ENCODE measurements at places on chromosomes 4 and X.

- no peaks in the 10 kb centered on the region for H3K36me3 ChIP-seq
- H3K4me3 ChIP-seq, result peak overlapping the region; percentile 93
- peaks cover 3% of the 10 kb centered on the region for H3K27me3 ChIP-seq
- no peak overlapping the region for H3K27ac ChIP-seq
- no peak for DNase-seq
Observed at GRCh38 chr4:139666735-139667281, 1.2 kb downstream of the MGST2 start.

DNA sequence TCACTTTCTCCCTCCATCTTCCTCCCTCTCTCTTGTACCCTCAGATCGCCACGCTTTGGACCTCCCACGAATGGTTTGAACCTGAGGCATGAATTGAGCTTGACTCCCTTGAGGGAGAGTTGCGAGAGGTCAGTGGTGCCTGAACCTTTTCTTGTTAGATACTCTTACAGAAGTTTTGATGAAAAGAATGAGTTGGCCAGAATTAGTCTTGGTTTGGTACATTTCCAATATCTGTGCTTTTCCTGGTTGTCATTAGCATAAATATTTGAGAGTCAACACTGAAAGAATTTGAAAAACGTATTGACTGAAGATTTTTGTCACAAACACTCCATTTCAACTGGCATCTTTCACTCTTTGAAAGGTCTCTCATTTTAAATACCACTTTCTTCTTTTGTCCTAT is 510.6 kb upstream of the DIPK2B start:
- H3K27me3 ChIP-seq, result no peaks in the 10 kb centered on the region
- peak overlapping the region; percentile 78 for H3K27ac ChIP-seq
- H3K4me1 ChIP-seq, result peaks cover 28% of the 10 kb centered on the region
- no peak for DNase-seq

DNA sequence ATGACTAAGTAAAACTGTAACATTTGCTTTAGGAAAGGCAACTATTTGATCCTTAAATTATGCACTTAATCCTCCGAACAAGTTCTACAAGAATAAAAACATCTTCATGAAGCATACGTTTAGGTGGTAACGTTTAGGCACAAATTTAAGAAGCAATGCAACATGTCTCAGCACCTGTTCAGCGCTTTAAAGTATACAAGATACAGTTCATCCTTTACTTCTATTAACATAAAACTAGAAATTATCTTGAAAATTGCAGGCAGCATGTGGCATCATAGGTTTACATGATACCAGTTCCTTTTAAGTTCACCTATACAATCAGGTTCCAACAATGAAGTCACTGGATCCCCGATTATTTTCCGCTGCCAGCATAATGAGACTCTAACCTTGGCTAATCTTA is 1.5 kb downstream of the PLA2G12A start:
- no peak overlapping the region for H3K4me3 ChIP-seq
- no peak overlapping the region for H3K27ac ChIP-seq
- H3K4me1 ChIP-seq, result peaks cover 6% of the 10 kb centered on the region
- no peaks in the 10 kb centered on the region for H3K27me3 ChIP-seq

GRCh38 chr4:44538534-44538933 is 89.9 kb upstream of the KCTD8 start:
- no peaks in the 10 kb centered on the region for H3K36me3 ChIP-seq
- H3K27ac ChIP-seq, result no peak overlapping the region
- no peak overlapping the region for H3K4me3 ChIP-seq
- DNase-seq, result no peak
- H3K27me3 ChIP-seq, result no peaks in the 10 kb centered on the region
- H3K4me1 ChIP-seq, result no peaks in the 10 kb centered on the region

- H3K36me3 ChIP-seq, result peaks cover 1% of the 10 kb centered on the region
- no peak for DNase-seq
- H3K4me1 ChIP-seq, result peaks cover 2% of the 10 kb centered on the region
- H3K4me3 ChIP-seq, result no peak overlapping the region
Observed at GRCh38 chr4:10381146-10381545, 76.1 kb downstream of the ZNF518B start.

GRCh38 chrX:20753076-20753475 is 486.4 kb upstream of the RPS6KA3 start:
- no peak for DNase-seq
- no peak overlapping the region for H3K27ac ChIP-seq
- no peaks in the 10 kb centered on the region for H3K4me1 ChIP-seq

GRCh38 chrX:151225843-151226242 is 49.5 kb downstream of the GPR50 start:
- no peaks in the 10 kb centered on the region for H3K36me3 ChIP-seq
- no peaks in the 10 kb centered on the region for H3K4me1 ChIP-seq
- DNase-seq, result no peak
- peaks cover 4% of the 10 kb centered on the region for H3K27me3 ChIP-seq
- no peak overlapping the region for H3K27ac ChIP-seq

GRCh38 chr4:21790438-21791029 is 158.0 kb downstream of the KCNIP4 start:
- H3K27ac ChIP-seq, result no peak overlapping the region
- H3K4me1 ChIP-seq, result no peaks in the 10 kb centered on the region
- H3K4me3 ChIP-seq, result no peak overlapping the region
- no peak for DNase-seq
- no peaks in the 10 kb centered on the region for H3K27me3 ChIP-seq
- H3K36me3 ChIP-seq, result no peaks in the 10 kb centered on the region

DNA sequence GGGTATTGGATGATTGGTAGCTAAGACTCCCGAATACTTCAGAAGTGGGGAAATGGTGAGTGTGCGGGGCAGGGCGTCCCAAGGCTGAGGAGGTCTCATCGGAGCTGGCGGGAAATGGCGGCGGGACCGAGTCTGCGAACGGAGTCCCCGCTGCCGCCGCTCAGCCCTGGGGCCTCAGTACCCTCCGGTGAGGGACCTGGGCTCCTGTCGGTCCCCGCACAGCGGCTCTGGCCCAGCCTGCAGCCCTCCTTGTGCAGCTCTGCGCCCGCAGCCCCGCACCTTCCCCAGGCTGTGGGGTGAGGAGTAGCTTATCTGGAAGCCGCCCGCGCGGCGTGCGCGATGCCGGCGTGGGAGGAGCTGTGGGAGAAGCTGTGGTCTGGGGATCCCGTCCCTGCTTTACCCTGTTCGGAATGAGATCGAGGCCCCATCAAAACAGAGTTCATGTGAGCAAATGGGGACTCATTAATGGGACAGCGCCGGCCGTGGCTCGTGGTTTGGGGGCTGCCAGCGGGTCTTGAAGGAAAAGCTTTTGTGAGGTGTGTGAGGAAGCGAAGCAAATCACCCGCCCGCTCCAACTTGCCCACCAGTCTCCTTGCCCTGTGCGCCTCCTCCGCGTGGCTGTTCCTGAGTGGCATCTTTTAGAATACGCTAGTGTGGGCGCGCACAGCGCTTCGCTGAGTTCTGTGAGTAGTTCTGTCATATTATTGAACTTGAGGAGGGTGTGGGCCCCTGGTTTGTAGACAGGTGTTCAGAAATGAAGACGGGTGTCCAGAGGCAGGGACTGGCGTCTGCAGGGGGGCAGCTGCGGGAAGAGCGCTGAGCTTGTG is 531 bp downstream of the ZNF141 start:
- peaks cover 18% of the 10 kb centered on the region for H3K4me1 ChIP-seq
- peak; percentile 19 for DNase-seq
- H3K27me3 ChIP-seq, result no peaks in the 10 kb centered on the region
- H3K27ac ChIP-seq, result peak overlapping the region; percentile 97
- peaks cover 28% of the 10 kb centered on the region for H3K36me3 ChIP-seq
- H3K4me3 ChIP-seq, result peak overlapping the region; percentile 98

DNA sequence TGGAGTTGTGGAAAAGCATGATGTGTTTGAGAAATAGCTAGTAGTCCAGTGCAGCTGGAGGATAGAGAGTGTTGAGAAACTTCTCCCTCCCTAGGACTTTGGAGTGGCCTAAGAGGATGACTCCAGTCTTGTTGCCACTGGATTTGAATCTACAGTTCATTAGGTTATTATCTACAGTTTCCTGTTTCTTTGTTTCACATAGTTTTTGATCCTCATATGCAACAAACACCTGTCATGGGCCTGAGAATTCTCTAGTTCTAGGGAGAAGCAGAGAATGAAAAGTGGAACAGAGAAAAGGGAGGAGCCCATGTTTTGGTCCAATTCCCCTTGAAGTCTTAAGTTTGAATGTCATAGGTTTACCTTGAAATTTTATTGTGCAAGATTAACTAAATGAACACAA is 73.6 kb upstream of the TBC1D9 start:
- peak overlapping the region; percentile 82 for H3K27ac ChIP-seq
- H3K4me1 ChIP-seq, result peaks cover 55% of the 10 kb centered on the region
- H3K36me3 ChIP-seq, result peaks cover 21% of the 10 kb centered on the region
- H3K27me3 ChIP-seq, result no peaks in the 10 kb centered on the region
- no peak for DNase-seq

DNA sequence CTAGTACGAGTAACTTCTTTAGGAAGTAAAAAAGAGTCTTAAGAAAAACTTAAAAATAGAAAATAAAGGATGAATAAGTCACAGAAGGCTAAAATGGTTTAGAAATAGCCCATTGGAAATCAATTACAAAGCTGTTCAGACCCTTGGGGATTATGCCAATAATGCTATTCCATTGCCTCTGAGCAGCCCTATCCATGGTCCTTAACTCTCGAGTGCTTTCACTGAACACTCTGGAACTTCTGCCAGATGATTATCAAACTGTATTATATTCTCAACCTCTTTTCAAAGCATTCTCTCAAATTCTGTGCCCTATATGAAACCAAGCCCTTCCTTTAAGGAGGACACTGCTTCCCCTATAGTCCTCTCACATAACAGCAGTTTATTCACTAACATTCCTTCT is 17.0 kb downstream of the SLC9B1 start:
- no peak for DNase-seq
- no peak overlapping the region for H3K4me3 ChIP-seq
- no peaks in the 10 kb centered on the region for H3K27me3 ChIP-seq
- H3K36me3 ChIP-seq, result peaks cover 24% of the 10 kb centered on the region
- H3K27ac ChIP-seq, result no peak overlapping the region

DNA sequence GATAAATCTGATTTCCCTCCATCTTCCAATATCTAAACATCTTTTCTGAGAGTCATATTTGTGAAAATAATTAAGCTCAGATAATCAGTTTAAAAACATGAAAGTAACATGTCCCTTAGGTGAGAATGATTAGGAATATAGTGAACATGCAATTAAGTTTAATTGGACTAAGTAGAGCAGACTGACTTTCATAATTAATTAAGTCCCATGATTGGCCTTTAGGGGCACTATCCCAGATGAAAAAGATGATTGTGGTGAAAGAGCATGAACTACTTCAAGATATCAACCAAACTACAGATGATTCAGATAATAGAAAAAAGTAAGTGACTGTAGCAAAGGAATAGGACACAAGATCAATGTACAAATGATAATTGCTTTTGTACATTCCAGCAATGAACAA is 758.8 kb downstream of the STIM2 start:
- H3K27ac ChIP-seq, result no peak overlapping the region
- H3K4me3 ChIP-seq, result no peak overlapping the region
- H3K27me3 ChIP-seq, result no peaks in the 10 kb centered on the region

DNA sequence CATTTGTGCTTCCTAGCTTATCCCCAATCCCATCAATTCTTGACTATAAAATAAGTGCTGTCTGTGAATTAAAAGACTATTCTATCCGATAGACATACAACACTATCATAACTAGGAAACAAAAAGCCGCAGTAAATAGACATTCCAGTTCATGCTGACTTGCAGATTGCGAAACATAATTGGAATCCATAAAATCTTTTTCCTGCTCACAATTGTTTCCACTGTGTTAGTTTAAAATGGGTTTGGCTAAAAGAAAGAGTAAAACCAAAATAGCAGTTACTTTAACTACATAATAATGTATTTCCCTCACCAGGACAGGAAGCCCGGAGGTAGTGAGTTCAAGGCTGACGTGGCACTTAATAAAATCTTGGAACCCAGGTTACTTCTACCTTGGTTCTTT is 17.2 kb downstream of the SMIM31 start:
- H3K4me3 ChIP-seq, result no peak overlapping the region
- no peak overlapping the region for H3K27ac ChIP-seq
- no peaks in the 10 kb centered on the region for H3K36me3 ChIP-seq
- no peak for DNase-seq
- no peaks in the 10 kb centered on the region for H3K4me1 ChIP-seq

DNA sequence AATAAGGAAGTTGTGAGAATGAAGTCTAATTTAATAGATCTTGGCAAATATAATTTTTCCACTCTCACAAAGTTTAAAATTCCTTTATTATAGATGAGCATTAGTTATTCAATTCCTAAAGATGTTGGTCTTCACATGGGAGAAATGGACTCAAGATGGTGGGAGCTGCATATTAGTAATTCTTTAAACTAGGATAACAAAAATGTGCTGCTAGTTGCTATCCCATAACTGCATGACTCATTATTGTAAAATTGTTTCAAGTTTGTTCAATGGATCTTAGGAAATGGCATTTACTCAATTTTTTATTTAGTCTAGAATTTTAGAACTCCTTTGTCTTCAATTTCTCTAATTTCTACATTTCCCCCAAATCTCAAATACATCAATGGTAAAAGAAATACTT is 155.8 kb downstream of the ATP10D start:
- DNase-seq, result no peak
- no peak overlapping the region for H3K27ac ChIP-seq
- H3K4me1 ChIP-seq, result peaks cover 2% of the 10 kb centered on the region
- no peak overlapping the region for H3K4me3 ChIP-seq

GRCh38 chr4:15601862-15602261 is 53.3 kb downstream of the FBXL5 start:
- no peak overlapping the region for H3K27ac ChIP-seq
- no peak for DNase-seq
- H3K4me3 ChIP-seq, result no peak overlapping the region

GRCh38 chr4:117489107-117489506 is 403.7 kb upstream of the TRAM1L1 start:
- no peaks in the 10 kb centered on the region for H3K4me1 ChIP-seq
- no peaks in the 10 kb centered on the region for H3K27me3 ChIP-seq
- H3K36me3 ChIP-seq, result no peaks in the 10 kb centered on the region

DNA sequence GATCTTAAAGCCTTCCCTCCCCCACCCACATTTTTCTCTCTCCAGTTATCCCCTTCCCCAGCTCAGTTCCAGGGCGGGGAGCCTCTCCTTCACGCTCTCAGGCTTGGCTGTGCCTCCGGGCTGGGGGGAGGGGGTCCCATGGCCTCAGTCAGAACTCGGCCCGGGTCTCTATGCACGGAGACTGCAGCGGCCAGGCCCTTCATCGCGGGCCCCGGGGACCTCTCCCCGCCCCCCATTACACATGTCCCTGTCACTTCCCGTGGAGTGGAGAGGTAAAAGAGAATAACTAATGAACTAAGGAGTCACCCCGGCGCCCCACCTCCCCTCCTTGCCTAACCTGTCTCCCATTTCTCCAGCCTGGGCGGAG is 838 bp upstream of the PRICKLE3 start:
- H3K36me3 ChIP-seq, result peaks cover 6% of the 10 kb centered on the region
- H3K4me3 ChIP-seq, result peak overlapping the region; percentile 84
- no peak overlapping the region for H3K27ac ChIP-seq
- DNase-seq, result no peak
- no peaks in the 10 kb centered on the region for H3K27me3 ChIP-seq

GRCh38 chr4:74283614-74284013 is 24.7 kb upstream of the EPGN start:
- peaks cover 5% of the 10 kb centered on the region for H3K36me3 ChIP-seq
- H3K4me1 ChIP-seq, result no peaks in the 10 kb centered on the region
- H3K27me3 ChIP-seq, result no peaks in the 10 kb centered on the region
- H3K27ac ChIP-seq, result no peak overlapping the region

All from memory B cell (primary cell).